ENCODE measurements at places on chromosomes 16 and 17. TPM values are rescaled to one million over a fixed set of nuclear protein-coding genes. Genes with fewer than 3 reads are reported as not detected.
A peak's percentile ranks its signal among the peaks of the same experiment; 100 is the strongest.

The CHRNE gene
- not detected for total RNA-seq

The MYCBPAP gene
- total RNA-seq = 0.64 TPM

The CRAMP1 gene
- 52.7 TPM for total RNA-seq

The KRT31 gene
- total RNA-seq = not detected

The ZP2 gene
- total RNA-seq = not detected

The MLLT6 gene
- total RNA-seq = 68.7 TPM

The ZNF594 gene
- total RNA-seq = 1.5 TPM

The STAT3 gene
- total RNA-seq = 134 TPM

The ATP2A3 gene
- 300 TPM for total RNA-seq

The MON1B gene
- 70.5 TPM for total RNA-seq

GRCh38 chr16:66271074-66272060 is 95.1 kb upstream of the CDH5 start:
- no peak for DNase-seq

GRCh38 chr16:53581784-53582183 is 78.8 kb upstream of the AKTIP start:
- DNase-seq = no peak

DNA sequence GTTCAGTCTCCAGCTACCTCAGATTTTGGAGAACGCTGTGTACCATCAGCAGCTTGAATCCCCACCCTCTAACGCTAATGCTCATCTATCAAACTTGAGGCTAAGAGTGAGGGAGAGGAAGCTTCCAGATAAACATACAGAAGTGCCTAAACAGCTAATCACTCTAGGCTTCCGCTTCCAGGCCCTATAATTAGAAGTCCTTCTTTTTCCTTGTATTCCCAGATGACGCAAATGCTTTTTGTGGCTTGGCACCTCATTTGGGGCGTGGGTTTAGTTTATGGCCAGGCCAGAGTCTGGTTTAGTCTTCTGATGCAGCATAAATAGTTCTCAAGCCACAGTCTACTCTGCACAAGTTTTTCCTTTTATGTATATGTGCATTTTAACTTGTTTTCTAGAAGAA is 263.4 kb downstream of the BCAS3 start:
- peak; percentile 78 for DNase-seq

- peak; percentile 34 for DNase-seq
Observed at GRCh38 chr17:45020354-45021138, 30.9 kb downstream of the DCAKD start.

DNA sequence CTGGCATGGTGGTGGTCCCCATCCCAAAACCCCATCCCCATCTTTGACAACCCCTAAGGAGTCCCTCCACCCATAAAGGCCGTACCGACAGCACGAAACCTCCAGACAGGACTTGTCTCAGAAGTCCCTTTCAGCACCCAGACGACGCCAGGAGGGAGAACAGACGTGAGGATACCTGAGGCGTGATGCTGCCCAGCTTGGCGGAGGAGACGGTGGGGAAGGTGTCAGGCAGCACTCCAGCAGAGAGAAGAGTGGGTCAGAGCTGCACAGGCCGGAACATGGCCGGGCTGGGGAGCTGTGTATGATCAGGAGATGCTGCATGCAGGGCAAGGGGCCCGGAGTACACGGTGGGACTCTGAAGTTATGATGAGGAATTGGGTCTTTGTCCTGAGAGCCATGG is 244.2 kb downstream of the GSG1L start:
- no peak for DNase-seq

DNA sequence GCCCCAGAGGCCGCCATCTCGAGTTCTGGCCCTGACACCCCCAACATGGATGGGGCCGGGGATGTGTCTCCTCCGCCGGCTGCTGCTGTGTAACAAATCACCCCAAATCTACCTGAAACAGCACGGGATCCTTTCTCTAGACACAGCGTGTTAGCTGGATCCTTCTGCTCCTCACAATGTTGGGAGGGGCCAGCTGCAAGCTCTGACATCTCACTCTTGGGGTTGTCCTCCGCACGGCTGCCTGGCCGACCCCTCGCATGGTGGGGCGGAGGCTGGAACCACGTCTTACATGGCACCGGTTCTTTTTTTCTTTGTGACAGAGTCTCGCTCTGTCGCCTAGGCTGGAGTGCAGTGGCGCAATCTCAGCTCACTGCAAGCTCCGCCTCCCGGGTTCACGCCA is 11.6 kb upstream of the DEF8 start:
- DNase-seq = no peak

DNA sequence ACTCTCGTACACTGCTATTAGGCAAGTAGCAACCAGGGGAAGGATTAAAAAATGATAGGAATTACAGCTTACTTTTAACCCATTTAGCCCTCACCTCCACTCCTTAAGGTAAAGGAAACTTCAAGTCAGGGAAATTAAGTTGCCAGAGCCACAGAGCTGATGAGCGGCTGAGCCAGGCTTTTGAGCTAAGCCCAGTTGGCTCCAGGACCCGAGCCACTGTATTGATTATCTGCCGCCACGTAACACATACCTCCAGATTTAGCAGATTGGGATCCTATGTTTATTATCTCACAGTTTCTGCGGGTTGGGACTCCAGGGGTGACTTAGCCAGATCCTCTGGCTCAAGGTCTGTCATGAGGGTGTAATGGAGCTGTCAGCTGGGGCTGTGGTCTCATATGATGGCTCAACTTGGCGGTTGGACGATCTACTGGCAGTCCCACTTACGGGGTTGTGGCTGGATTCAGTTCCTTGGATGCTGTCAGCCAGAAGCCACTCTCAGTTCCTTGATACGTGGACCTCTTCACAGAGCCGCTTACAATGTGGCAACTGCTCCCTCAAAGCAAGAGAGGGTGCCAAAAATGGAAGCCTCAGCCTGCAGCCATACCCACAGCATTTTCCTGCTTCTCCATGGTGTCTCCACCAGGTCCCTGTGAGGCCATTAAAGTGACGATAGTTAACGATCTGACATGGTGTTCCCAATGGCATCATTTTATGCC is 57.3 kb downstream of the TMEM186 start:
- DNase-seq = no peak

DNA sequence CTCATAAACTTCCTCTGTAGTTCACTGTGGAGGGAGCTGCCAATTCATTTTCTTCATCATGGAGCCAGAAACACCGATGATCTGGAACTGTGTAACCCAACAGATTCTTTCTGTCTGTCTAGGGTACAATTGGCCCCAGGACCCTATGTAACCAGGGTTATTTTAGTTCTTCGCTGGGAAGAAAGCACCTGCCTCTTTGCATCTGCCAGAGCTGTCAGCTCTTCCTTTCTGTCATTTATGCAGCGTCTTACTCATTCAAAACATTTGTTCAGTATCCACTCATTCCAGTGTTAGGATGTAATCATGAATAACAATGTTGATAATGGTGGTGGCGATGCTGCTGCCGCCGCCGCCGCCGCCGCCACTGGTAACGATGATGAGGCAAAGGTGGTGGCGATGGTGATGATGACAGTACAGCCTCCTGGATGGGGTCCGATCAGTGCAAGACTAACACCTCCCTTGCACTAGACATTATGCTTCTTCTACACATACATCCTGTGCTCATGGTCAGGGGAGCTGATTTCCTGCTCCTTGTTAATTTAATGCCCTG is 46.1 kb downstream of the IRX5 start:
- no peak for DNase-seq

- DNase-seq = peak; percentile 46
Observed at GRCh38 chr16:84065536-84066132, 23.0 kb upstream of the SLC38A8 start.

- DNase-seq = no peak
Observed at GRCh38 chr16:54398986-54399385, 112.4 kb upstream of the IRX3 start.

- no peak for DNase-seq
Observed at GRCh38 chr17:8161289-8162232, 1.2 kb downstream of the VAMP2 start.

GRCh38 chr17:48441862-48442261 is 11.8 kb upstream of the SKAP1 start:
- no peak for DNase-seq

DNA sequence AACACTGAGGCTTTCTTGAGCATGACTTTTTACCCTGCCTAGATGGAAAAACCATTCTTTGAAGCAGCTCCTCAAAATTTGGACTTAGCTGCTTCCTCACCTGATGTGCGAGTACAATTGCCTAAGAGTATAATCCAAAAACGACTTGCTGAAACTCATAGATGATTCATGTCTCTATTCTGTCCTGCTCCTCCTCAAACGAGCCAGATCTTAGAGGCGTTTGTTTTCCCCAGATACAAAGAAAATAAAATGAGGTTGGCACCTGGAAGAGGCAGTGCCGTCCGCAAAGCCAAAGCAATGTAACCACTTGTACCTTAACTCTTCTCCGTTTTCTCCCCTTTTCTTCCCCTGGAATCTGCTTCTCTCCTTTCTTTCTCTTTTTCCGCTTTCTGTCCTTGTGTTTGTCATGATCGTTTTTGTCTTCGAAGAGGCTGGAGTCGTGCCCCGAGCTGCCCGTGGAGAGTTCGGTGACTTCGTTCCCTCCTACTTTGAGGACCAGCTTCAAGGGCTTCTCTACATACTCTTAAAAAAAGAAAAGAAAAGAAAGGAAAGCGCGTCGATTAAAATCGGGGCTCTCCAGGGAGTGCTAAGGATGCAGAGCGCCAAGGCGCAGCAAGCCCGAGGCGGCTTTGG is 895 bp downstream of the BRD7 start:
- DNase-seq = no peak

DNA sequence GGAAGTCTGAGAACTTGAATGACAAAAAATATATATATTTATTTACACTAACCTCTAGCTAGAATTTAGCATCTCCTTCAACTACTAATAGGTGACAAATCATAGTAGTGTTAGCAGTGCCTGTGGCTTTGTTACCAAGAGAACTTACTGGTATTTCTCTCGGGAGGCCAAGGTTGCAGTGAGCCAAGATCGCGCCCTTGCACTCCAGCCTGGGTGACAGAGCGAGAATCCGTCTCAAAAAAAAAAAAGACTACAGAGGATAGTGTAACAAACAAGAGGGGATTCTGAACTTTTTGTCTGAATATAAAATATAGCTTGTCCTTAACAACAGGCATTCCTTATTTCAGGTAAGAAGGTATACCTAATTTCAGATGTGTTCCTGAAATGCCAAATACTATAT is 1.3 kb upstream of the SUZ12 start:
- no peak for DNase-seq

DNA sequence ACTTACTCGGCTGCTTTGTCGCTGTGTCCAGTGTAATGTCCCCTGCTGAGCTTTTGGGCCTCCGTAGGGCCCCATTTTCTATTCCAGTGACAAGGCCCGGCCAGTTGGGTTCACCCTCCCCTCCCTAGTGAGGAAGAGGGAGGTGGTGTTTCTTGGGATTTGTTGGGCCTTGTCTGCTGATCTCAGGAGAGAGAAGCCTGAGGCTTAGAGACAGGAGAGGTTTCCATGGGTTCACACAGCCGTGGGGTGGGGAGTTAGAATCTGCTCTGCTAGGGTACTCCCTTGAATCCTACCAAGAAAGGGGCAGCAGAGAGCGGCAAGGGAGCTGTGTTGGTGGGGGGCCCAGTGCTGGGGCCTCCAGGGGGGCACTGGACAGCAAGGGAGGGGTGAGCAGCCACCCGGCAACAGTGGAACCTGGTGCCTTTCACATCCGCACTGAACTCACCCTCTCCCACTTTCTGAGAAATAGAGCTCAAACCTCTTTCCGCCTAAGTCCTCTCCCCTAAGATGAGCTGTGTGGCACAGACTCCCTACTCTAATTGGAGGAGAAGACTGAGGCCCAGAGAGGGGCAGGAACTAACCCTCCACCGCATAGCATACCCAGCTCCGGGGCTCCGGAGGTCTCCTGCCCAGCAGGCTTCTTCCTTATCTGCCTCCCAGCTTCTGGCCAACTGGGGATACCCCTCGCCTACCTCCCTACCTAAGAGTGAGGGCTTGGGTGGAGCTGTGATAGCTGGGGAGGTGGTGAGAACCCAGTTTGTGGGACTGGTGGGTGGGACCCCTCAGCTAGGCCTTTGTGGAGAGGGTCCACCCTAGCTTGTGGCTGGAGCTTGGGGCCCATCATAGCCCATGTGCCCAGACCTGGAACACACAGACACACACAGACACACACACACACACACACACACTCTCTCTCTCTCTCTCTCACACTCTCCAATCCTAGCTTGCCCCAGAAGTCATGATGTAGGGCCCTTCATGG is 6.8 kb downstream of the TBKBP1 start:
- DNase-seq = no peak

DNA sequence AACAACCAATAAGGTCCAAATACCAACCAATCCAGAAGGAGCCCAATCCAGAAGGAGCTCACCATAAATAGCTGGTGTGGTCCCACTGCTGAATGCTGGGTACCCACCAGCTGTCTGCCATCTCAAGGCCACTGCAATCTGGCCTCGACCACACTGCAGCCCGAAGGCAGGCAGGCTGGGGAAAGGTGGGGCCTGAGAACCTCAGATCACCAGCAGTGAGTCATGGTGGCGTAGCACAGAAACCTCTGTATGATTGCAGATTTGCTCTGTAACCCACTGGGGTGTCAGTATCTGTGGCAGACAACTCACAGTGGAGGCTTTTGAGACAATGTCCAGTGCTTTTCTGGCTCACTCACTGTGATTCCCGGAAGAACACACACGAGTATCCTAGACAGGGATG is 14.7 kb upstream of the CMTR2 start:
- DNase-seq = no peak

DNA sequence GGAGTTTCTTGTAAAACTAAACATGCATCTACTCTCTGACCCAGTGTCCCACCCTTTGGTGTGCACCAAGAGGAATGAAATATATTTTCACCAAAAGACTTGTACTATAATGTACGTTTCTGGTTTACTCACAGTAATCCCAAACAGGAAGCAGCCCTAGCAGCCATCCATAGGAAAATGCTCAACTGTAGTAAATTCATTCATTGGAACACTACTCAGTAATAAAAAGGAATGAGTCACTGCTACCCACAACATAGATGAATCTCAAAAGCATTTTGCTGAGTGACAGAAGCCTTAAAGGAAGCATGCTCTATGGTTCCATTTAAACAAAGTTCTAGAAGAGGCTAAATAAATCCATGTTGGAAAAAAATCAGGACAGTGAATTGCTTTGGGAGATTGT is 37.6 kb upstream of the DHRS7B start:
- no peak for DNase-seq

- no peak for DNase-seq
Observed at GRCh38 chr16:20897253-20897897, 2.8 kb downstream of the DCUN1D3 start.

- DNase-seq = peak; percentile 65
Observed at GRCh38 chr16:27225536-27226360, 22.4 kb downstream of the KDM8 start.

DNA sequence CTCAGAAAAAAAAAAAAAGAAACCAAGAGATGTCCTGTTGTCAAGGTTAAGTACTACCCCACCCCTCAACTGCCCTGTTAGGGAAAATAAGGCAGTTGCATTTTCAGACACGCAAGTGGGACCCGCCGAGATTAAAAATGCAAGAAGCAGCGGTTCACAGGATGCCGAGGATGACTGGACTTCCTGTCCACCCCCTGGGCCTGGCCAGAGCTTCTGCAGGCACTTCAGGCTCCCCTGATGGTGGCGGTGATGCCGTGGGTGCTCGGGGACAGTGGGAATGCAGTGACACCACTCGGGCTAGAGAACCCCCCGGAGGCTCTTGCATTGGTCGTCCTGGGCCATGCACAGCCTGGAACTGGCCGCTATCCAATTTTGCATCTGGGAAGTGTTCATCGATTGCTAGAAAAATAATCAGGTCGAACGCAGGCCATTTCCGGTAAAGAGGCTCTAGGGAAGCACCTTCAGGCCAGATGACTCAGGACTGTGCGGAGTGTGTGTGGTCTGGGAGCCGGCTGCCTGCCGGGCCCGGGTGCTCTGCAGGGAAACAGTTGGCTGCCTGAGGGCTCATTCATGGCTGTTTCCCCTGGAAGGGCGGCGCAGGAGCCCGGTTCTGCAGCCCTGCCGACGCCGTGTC is 13.4 kb upstream of the CRISPLD2 start:
- DNase-seq = no peak
